ENCODE measurements at places on chromosomes 16 and 17.

- DNase-seq = peak; percentile 36
These were observed 6.2 kb downstream of the AANAT start for GRCh38 chr17:76473541-76473985.

GRCh38 chr16:65044873-65045272 lies 77.0 kb downstream of the CDH11 start:
- no peak for DNase-seq

DNA sequence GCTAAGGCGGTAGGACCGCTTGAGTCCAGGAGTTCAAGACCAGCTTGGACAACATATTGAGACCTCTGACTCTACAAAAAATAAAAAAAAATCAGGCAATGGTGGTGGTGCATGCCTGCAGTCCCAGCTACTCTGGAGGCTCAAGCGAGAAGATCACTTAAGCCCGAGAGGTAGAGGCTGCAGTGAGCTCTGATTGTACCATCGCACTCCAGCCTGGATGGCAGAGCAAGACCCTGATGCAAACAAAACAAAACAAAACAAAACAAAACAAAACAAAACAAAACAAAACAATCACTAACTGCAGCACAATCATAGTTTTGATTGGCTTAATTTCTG lies 2.5 kb upstream of the BANP start:
- no peak for DNase-seq

DNA sequence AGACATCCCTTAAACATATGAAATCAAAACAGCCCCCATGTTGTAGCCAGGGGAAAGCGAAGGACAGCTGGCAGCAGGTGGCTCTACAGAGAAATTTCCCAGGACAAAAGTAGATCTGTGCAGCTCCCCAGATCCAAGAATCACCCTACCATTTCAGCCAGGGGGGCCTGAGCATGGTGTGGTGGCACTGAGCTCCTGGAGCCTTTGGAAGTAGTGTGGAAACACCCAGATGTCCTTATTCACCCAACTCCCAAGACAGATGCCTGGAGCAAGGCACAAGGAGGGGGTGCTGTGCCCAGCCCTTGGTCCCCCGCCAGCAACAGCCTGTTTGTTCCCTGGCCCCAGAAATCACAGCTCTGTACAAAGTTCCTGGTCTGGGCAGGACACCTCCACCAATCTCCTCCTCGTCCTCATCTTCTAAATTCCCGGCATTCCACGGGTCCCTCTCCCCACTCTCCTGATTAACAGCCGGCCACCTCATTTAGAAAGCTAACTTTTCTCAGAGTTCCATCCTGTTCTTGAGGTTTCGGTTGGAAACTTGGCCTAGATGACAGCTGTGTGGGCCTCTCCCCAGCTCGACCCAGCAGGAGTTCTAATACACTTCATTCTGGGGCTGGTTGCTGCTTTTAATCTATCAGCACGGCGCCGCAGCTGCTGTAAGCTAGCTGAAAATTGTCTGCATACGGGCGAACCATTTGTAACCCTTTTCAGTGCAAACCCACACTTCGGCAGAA lies 191.1 kb downstream of the C16orf78 start:
- no peak for DNase-seq

GRCh38 chr16:10978124-10978523 lies 33.8 kb downstream of the CLEC16A start:
- no peak for DNase-seq

DNA sequence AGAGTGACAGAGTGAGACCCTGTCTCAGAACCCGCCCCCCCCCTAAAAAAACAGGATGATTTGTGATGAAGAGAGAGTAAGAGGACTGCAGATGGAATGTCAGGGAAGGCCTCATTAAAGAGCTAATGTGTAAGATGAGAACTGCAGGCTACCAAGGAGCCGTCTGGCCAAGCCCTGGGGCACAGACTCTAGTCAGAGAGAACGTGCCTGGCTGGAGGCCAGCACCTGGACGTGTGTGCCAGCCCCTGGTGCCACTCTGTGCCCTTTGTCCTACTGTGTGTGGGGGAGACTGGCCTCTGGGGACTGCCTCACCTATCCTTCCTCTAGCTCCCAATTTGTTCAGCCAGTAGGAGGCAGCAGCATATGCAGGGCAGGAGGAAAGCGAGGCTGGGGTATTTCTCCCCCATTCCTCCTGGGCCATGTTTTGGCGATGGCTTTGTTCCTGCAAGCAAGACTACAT lies 37.1 kb downstream of the KNOP1 start:
- DNase-seq = no peak

DNA sequence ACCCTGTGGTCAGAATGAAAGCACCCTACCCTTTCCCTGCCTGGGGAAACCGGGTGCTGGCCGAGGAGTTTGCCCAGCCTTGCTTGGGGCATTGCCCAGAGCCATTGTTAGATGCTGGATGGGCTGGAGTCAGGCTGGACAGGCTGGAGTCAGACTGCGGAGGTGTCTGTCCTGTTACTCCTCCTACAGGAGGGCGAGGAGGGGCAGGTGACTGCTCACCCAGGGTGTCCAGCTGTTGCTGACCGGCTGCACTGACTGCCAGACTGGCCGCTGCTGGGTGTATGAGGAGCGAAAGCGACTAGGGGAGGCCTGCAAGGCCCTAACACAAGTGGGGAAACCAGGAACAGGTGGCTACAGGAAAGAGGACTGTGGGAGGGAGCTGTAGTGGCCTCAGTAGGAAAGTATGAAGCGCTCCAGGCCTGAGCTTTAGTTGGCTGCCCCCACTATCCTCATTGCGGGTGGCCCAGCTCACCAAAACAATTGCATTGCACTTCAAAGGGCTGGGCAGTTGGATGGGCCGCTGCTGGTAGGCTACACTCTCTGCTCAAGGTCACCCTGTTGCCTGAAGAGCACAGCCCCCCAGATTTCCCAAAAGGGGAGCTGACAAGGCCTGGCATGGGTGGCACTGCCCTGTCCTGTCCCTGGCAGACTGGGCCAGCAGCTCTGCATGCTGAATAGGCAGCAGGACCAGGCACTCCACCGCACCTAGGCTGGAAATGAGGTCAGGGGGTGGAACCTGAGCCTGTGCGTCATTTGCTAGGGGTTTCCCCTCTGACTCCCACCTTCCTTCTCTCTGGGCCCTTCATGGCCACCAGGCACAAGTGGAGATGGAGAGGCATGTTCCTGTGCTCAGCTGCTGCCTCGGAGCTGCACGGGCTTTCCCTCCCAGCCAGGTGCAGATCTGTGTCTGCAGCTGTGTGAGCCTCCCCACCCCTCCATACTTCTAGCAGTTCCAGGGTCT lies 18.4 kb downstream of the LDHD start:
- no peak for DNase-seq

GRCh38 chr16:19006446-19007315 lies 22.9 kb downstream of the TMC7 start:
- DNase-seq = no peak
